ENCODE measurements at places on chromosomes 13 and 19.

- DNase-seq, result no peak
Measured at GRCh38 chr19:15371786-15372380, 7.7 kb downstream of the AKAP8 start.

DNA sequence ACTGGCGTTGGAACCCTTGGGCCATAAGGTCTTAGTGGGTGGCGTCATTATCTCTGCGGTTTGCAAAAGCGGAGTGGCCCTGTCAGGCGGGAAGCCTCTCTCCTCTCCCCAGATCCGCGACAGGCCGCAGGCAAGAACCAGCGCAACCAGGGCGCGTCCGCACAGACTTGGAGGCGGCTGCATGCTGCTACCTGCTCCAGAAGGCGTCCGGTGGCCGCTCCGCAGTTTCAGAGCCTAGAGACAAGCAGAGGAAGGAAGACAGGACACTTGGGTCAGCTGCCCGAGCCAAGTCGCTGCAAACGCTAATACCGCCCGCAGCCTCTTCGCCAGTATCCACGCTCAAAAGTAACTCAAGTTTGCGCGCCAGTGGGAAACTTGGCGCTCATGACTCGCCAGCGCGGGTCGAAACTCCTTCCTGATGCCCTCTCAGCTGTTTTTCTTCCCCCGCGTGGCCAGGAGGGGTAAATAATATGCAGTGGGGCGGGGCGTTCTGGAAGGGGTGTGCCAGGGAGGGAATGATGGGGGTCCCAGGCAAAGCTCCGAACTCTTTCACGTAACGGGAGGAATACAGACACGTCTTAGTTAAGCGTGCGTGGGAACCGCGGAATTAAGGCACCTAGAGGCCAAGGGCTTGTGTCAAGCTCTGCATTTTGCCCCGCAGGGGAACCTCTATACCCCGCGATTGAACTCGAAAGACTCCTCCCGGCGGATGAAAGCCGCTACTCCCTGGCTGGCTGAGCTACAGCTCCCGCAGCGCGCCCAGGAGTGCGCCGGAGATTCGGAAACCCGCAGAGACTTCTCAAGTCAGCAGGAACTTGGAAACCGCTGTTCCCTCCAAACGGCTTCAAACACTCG lies at the start of gene EDNRB:
TSS of gene EDNRB (minus strand) at position 441 of the 855 bp plus-strand sequence. CDS start at position 183, 258 bp downstream.
- DNase-seq, result peak; percentile 32

DNA sequence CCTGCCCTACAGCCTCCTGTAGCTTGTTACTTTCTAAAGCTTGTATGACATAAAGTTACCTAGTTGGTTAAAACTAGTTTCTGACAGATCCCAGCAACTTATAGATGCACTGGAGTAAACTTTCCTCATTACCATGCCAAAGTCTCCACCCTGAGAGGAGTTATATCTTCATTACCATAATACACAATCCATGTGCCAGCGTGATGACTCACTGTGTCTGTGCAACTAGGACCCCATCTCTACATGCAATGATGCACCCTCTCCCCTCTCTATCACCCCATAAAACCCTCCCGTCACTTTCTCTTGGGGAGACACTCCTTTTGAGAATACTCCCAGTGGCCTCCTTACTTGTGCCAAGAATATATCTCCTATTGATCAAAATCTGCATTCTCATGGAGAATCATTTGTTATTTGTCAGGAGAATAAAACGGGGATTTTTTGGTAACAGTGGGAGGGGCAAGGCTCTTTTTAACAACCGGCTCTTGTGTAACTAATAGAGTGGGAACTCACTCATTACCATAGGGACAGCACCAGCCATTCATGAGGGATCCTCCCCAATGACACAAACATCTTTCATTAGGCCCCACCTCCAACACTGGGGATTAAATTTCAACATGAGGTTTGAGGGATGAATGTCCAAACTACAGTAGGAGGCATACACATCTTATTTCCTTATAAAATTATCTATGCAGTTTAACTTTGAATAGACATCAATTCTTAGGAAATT lies 235.1 kb upstream of the ATXN8OS start:
- no peak for DNase-seq

DNA sequence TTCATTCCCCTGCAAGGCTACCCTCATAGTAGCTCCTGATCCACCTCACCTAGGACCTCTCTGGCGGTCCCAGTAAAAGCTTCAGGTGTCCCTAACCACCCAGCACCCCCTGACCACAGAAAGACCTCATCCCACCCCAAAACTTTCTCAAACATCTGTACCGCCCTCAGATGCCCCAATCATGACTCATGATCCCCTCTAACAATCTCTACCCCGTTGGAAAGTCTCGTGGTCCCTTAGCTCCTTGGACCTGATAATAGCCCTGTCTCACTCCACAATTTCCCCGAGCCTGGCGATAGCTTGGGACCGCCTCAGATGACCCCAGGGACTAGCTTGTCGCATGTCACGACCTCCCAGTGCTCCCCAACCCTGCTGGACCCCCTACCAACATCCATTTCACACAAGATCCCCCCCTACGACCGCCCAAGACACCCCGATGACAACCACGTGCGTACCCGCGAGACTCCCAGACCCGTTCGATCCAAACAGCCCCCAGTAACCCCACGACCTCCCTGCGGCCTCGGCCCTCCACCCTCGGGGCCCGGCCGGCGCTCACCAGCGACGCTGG lies 450 bp downstream of the NDUFA11 start:
- DNase-seq, result no peak

DNA sequence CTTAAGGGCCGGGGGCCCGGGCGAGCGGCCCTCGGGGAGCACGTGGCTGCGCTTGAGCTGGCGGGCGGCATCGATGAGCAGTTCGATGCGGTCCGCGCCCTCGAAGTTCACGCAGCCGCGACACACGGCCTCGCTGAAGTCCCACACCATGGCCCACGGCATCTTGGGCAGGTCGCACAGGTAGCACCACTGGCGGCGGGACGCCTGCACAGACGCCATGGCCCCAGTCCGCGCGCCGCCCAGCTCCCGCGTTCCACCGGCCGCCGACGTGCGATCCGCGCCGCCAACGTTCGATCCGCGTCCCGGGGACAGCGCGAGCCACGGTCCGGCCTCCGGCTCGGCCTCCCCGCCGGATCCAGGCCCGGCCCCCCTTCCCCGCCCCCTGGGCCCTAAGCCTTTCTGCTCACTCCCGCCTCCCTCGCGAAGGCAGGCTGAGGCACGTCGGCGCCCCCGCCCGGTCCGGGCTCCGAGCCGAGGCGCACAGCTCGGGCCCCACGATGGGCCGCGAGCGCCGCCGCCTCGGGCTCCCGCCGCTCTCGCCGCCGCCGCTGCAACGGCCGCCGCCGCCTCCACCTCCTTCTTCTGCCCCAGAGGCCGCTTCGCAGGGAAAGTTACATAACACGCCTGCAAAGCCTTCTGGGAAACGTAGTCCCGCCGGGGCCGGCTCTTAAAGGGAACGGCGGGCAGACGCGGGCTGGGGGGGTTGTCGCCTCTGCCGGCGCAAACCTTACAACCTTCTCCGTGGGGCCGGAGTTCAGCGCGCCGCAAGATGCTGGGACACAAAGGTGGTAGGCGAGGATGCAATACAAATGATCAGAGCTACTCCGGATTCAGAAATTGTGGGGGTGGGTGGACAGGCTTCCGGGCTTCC lies at the start of gene IRF2BP1:
TSS of gene IRF2BP1 (minus strand) at position 586 of the 871 bp plus-strand sequence. CDS start at position 219, 367 bp downstream.
- DNase-seq, result peak; percentile 86

GRCh38 chr19:29326849-29327840 lies 114.2 kb upstream of the UQCRFS1 start:
- peak; percentile 97 for DNase-seq
